Activated T-helper 1 cell treated with anti-CD3 and anti-CD28 coated beads, Interleukin-2, amount 50 U/mL, for 16 hours (primary cell): ENCODE measurements at places on chromosomes 5 and 9.

DNA sequence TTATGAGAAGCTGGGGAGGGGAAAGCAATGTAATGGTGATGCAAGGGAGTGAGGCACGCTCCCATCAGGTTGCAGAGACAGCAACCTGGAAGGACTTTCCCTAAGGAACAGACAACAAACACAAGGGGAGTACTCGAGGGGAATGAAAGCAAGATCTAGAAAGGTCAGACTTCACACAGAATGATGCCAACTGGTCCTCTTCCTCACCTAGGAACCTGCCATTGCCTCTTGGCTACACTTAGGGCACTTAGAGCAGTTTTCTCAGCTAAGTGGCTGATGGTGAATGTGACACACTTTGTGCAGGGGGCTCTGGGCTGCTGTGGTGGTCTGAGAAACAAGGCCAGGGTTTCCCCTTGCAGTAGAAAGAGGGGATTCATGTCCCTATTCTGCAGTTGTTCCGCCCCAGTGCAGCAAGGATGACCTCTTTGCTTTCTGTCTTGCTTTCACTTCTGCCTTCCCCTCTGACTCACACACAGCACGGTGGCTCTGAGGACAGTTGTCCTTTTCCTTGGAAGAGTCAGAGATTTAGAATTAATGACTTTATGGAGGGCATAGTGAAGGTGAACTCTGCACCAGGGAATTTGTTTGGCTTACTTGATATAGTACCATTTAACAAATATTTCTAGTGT lies 394.0 kb upstream of the KLF4 start:
- DNase-seq = no peak

GRCh38 chr5:108661590-108662219 lies 86.0 kb upstream of the FER start:
- DNase-seq = no peak

GRCh38 chr5:93589829-93590215 lies 6.8 kb downstream of the NR2F1 start:
- no peak for DNase-seq

DNA sequence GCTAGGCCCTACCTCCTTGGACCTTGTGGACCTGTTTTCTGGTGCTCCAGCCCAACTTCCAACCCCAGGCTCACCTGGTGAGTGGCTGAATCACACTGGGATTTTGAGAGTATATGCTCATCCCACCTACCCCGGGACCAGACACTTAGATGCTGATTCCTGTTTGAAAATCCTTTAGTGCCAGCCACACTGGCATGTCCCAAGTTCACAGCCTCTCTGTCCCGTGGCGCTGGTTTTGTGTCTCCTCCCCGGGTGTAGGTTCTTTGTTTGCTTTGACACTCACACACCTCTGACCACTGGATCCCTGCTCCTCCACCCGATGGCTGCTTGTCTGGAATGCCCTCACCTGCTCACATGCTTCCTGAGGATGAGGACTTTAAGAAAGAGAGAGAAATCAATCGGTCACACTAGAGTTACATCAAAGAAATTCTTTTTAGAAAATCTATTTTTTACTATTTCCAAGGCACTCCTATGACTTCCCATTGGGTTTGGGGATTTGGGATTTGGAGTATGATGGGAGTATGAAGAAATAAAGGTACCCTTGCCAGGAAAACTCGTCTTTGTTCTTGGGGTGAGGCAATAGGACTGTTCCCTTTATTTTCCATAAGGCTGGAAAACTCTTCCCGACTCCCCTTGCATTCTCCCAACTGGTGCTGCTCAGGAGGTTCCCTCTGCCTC lies 7.3 kb upstream of the SLC25A48 start:
- no peak for DNase-seq

DNA sequence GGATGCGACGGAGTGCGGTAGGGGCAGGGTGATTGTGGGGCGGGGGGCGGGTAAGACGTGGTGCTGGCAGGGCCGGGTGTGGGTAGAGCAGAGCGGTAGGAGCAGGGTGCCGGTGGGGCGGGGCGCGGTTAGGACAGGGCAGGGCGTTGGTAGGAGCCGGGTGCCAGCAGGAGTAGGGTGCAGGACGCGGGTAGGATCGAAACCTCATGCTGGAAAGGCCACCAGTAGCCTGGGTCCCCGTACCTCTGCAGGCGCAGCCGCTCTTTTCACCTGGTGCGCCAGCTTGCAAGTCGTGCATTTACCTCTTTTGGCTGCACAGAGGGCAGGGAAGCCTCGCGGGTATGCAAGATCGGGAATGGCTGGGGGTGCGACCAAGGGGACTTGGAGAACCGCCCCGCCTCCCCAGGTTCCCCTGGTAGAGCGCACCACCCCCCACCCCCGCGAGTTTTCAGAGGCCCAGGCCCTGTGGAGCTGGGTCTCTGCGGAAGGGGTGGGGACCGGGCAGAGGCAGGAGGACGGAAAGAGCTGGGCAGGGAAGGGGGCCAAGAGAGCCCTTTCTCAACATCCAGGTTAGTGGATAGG lies 104.8 kb upstream of the SIMC1 start:
- no peak for DNase-seq

DNA sequence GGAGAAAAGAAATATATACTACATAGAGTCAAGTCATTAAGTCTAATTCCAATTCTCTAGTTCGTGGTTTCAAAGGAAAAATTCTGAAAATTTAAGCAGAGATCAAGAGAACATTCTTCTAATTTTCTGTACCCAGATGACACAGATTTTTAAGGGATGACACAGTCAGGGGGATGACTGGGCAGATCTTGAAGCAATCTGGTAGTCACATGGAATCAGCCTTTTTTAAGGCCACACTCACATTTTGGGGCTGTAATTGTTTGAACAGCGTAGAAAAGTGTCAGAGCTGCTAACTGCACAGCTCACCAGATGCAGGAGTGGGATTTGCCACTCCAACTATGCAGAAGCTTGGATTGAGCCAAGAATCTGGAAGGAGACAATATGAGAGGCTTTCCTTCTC lies 20.4 kb downstream of the PDE4D start:
- DNase-seq = no peak

DNA sequence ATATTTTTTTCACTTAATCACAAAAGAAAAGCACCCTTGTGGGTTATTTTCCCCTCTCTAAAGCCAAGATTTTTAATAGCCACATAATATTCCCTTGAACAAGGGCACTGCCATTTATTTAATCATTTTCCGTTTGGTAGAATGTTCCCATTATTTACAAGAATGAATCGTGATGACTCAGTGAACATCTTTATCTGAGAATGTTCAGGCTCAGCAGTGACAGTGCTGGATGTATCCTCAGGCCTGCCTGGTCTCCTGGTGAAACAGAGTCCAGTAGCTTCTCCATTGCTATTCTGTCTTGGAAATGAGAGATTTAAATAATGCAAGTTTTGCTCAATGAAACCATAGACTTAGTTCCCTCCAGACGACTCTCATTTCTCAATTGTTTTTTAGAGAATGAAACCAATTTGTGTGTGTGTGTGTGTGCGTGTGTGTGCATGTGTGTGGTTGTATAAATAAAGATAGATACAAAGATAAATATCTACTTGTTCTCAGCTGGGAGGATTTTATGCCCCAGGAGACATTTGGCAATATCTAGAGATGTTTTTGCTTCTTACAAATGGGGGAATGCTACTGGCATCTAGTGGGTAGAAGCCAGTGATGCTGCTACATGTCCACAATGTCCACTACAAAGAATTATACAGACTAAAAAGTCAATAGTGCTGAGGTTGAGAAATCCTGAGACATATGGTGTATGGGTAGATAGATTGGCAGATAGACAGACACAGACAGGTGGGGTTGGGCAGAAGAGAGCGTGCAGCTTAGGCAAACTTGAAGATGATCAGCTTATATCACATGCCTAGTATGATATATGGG lies 55.0 kb downstream of the PAPPA start:
- DNase-seq = no peak

GRCh38 chr5:30991462-30991861 lies 202.0 kb upstream of the CDH6 start:
- no peak for DNase-seq
